Activated T-helper 1 cell treated with anti-CD3 and anti-CD28 coated beads, Interleukin-2, amount 50 U/mL, for 16 hours (primary cell): ENCODE measurements at places on chromosomes 1 and 21.

- DNase-seq: no peak
These were observed 45.1 kb upstream of the C1orf174 start for GRCh38 chr1:3945222-3945621.

- no peak for DNase-seq
These were observed 32.9 kb downstream of the KAZN start for GRCh38 chr1:14631421-14631820.

- DNase-seq: no peak
These were observed 14.8 kb upstream of the TMEM222 start for GRCh38 chr1:27306892-27307761.

- DNase-seq: no peak
These were observed 121.1 kb downstream of the EVI5 start for GRCh38 chr1:92663775-92664174.

GRCh38 chr1:189637041-189637440, 840.6 kb downstream of the BRINP3 start:
- DNase-seq: no peak

GRCh38 chr1:42748021-42748420, 8.0 kb upstream of the CLDN19 start:
- DNase-seq: no peak

- DNase-seq: no peak
These were observed 11.5 kb upstream of the PSRC1 start for GRCh38 chr1:109294481-109294880.

DNA sequence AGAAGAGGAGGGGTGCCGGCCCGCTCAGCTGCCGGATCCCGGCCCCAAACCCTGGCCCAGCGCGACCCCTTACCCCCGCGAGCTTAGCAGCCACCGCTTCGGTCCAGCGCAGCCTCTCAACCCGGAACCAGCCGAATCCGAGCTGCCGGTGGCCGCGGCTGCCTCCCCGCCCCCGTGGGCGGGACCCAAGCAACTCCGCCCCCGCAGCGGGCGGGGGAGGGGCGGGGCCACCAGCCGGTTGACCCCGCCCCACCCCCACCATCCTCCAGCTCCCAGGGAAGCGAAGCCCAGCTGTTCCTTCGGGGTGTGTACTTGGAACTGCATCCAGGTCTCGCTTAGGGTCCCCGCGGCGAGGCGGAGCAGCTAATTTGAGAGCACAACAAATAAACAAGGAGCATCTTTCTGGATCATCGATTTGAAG, at the start of gene TRIM62:
Gene TRIM62, minus strand, starts transcription at position 123 of the 421 bp plus-strand sequence. CDS start 611 bp downstream, outside the sequence.
- peak; percentile 69 for DNase-seq

DNA sequence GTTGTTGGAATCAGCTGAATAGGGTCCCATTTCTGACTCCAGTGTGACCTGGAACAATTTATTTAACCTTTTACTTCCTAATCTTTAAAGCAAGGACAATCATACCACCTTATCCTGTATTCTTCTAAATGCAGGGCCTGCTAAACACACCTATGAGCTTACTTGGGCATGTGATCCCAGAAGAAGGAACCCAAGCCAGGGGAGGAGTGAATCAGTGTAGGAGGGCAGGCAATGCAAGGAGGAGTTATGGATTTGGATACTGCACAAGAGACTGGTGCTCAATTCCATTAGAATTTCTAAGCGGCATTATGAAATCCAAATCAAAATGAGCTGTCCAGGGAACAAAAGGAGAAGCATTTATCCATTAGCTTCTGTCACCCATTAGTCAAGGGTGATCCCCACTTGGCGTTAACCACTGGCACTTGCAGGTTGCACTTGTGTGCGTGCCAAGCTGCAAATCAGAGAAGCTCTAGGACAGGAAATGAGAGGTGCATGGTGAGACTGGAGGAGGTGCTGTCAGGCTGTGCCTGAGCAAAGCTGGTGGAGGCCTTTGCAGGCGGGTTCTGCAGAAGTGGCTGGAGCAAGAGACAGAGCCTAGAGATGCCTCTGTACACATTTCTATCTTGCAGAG, 297.2 kb upstream of the PLXNA2 start:
- no peak for DNase-seq

- DNase-seq: no peak
These were observed 14.3 kb upstream of the DR1 start for GRCh38 chr1:93331412-93331811.

GRCh38 chr1:47751193-47751592, 246.0 kb downstream of the TRABD2B start:
- DNase-seq: no peak

- no peak for DNase-seq
These were observed 70.6 kb downstream of the NPHP4 start for GRCh38 chr1:5921671-5922070.

- no peak for DNase-seq
These were observed 70.2 kb downstream of the FOXD2 start for GRCh38 chr1:47507881-47508701.

DNA sequence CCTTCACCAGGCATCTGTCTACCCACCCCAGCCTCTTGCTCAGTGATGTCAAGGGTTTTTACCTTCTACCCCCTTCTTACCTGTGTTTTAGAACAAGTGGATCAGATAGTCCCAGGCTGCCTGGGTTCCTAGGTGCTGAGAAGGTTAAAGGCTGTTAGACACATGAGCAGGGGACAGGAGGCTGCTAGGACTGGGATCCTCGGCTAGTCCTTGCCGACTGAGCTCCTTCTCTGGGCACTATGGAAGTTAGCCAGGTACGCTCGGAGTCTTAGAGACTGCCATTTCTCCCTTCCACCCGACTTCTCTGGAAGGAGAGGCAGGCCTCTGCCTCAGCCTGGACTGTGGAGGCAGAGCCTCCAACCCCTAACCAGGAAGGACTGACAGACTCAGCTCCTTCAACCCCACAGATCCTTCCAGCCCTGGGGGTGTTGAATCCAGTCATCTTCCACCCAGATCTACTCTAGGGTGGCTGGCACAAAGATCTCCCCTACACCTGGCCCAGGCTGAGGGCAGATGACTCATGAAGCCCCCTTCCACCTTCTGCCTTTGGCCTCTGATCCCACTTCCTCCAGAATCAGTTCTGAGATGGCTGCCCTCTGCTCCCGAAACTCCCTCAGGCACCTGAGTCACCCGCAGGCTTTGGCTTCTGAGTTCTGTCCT, at the start of gene DYNLT4:
Gene DYNLT4, minus strand, starts transcription at position 648 of the 660 bp plus-strand sequence. CDS start 683 bp downstream, outside the sequence.
- no peak for DNase-seq

DNA sequence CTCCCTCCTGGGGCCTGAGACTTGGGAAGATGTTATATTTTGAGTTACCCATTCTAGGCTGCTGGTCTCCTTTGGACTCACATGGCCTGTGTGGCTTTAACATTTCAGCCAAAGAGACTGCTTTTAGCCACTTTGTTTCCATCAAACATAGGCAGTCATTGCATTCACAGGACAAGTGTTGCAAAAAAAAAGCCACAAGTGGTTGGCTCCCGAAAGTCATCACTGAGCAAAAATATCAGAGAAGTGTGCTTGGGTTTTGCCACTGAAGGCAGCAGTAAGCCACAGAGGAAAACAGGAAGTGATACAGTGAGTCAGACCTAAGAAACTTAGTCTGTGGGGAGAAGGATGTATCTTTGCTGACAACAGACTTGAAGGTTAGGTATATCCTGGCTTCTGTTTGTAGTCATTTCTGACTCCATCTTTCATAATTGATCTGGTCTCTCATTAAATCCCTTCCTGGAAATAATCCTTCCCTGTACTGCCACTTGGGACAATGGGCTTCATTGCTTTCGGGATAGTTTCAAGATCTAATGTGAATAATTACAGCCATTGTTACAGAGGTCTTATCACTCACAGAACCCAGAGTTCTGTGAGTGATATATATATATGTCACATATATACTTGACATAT, 80.9 kb downstream of the COLGALT2 start:
- no peak for DNase-seq

DNA sequence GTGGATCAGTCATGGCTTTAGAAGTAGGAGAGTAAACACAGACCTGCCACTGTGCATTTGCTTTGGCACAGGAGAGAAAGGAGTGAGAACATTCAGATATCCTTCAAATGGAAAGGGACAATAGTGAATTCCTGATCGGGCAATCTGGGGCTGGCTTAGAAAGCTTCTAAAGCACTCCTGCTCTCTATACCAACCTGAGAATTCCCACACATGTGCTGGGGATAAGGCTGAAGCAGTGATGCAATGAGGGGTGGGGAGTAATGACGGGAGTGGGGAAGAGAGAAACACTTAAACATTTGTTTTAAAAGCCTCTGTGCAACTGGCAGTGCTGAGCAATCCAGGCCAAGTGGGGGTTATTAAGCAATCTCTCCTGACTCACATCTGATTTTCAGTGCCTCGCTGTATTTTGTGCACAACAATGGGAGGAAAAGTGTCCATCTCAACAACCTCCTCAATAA, 108.8 kb downstream of the KIAA0319L start:
- DNase-seq: no peak

DNA sequence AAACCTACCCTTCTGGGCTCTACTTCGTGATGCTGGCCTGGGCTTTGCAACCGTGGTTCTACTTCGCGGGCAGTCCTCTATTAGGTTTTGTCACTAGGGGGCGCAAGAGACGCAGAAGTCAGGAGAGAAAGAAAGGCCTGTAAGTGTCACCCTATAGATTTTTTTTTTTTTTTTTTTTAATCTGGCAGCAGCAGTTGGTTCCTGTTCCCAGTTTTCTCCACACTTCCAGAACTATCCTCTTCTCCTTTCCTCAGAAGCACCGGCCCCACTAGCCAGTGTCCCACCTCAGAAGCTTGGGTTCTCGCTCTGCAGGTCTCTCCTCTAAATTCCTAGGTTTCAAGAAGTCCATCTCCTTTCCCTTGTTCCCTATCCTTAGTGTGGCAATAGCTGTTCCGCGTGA, 9.1 kb upstream of the LCE2D start:
- no peak for DNase-seq

GRCh38 chr1:98452162-98452561, 209.4 kb upstream of the SNX7 start:
- DNase-seq: no peak

DNA sequence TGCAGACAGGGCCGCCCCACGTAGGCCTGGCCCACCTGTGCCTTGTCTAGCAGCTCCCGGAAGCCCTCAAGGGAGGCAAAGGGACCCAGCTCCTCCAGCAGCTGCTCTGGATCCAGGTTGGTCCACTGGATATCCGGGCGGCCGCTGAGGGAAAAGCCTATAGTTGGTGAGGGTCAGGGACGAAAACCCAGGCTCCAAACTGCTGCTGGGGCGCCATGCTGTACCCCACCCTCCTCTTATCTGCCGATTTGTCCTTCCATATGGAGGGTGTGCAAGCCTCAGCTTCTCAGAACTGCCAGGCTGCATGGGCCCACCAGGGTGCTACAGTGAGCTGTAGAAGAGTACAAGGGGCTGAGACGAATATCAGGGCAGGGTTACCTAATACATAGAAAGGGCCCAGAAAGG, 12.2 kb downstream of the PTCH2 start:
- no peak for DNase-seq

DNA sequence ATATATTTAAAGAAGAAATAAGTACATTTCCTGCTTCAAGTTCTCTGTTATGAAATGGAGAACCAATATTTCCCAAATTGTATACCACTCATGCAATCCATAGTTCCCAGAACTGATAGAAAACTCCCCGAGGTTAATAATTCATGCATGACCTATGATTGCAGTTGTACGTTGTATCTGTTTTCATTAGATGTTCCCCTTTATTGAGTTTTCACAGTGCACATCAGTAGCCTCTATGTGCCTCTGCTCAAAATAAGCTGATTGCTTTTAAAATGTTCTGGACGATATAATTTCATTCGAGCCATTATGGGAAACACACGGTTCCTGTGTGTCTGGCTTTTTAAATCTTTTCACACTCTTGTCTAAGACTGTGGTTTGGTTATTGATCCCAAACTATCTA, 253.1 kb upstream of the KIAA0040 start:
- DNase-seq: no peak

DNA sequence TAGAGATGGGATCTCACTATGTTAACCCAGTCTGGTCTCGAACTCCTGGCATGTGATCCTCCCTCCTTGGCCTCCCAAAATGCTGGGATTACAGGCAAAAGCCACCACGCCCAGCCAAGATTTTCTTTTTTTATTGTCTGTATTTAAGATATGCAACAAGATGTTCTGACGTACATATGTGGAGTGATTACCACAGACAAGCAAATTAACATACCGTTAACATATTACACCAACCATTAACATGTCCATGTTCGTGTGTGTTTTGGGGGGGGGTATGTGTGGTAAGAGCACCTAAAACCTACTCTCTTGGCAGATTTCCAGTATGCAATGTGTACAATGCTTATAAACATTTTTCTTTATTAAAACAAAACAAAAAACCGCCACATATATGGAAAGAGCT, 10.6 kb upstream of the KCNE2 start:
- no peak for DNase-seq

- peak; percentile 14 for DNase-seq
These were observed 450 bp downstream of the S100A10 start for GRCh38 chr1:151993084-151993733.

DNA sequence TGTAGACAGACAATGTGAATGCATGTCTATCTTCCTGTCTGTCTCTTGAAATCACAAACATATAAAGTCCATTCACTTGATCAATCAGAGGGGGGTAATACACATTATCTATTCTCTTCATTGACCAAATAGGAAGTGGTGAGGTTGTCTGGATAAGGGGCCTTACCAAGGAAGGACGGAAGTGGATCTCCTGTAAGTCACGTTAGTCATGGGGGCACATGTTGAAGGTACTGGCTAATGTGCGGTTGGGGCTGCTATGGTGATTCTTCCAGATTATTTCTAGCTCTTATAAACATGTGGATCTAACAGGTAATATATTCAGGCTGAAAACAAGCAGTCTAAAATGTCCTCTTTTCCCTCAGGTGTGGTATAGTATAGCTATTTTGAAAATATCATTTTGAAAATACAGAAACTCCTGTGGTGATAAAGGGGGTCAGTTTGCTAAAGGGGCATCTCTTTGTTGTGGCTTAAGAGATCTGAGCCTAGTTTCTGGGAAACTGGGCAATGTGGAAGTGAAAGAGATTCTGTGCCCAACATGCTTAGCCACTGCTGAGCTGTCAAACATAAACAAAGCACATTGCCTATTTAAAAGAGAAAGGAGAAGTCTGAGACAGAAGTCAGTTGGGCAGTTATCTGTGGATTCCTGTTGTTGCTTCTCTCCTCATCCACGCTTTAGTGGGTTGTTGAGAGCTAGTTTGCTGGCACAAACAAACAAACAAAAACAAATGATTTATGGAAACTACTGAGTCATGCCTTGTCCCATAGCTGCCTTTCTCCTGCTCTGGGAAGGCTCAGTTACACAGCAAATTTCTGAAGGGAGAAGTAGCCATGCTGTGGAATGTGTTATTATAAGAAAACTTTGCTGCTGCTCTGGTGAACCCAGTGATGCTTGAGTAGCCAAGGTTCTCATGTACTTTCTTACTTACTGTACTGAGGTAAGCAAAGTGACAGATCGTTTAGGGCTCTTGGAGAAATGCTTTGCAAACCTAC, 166.9 kb downstream of the HLX start:
- no peak for DNase-seq

- DNase-seq: no peak
These were observed 76.4 kb upstream of the IFFO2 start for GRCh38 chr1:19032701-19033514.

- no peak for DNase-seq
These were observed 73.7 kb downstream of the SLC16A1 start for GRCh38 chr1:112882271-112882744.

GRCh38 chr1:201358596-201358995, 18.9 kb downstream of the TNNT2 start:
- no peak for DNase-seq

DNA sequence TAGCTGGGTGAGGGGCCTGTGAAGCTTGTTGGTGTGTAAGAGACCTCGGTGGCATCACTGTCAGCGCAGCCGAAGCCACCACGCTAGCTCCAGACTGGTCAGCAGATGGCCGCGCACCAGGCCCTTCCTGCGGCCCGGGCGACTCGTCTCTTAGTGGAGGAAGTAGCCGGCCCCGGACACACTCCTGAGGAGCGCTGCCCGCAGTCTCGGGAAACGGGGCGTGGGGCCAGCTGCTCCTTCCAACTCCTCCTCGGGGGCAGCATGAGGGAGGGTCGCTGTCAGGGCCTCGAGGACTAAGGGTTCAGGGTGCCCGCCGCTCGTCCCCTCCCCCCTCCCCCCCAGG, 20.4 kb downstream of the H3-3A start:
- no peak for DNase-seq
